NCI-H226 (cell line): ENCODE measurements at places on chromosomes 13 and 19.

- DNase-seq, result no peak
These were observed 68.3 kb downstream of the WTIP start for GRCh38 chr19:34549833-34550232.

DNA sequence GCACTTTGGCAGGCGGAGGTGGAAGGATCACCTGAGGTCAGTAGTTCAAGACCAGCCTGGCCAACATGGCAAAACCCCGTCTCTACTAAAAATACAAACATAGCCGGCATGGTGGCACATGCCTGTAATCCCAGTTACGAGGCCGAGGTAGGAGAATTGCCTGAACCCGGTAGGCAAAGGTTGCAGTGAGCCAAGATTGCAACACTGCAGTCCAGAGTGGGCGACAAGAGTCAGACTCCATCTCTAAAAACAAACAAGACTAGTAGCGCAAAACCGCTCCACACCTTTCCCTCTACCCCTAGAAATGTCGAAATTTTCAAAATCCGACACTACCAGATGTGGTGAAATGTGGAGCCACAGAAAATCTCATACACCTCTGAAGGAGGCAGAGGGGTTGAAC lies 11.2 kb upstream of the TYROBP start:
- no peak for DNase-seq

DNA sequence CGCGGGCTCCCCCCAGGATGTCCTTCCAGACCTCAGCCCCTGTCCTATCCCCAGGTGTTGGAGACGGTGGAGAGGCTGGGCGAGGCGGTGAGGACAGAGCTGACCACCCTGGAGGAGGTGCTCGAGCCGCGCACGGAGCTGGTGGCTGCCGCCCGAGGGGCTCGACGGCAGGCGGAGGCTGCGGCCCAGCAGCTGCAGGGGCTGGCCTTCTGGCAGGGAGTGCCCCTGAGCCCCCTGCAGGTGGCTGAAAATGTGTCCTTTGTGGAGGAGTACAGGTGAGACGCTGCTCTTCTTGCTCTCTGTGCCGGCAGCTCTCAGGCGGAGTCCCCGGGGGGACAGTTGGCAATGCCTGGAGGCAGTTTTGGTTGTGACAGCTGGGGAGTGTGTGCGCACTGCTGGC lies 6.9 kb downstream of the TTYH1 start:
- no peak for DNase-seq

- no peak for DNase-seq
These were observed 74.1 kb downstream of the DCLK1 start for GRCh38 chr13:36057041-36057440.

GRCh38 chr19:11767633-11768133 lies 883 bp downstream of the ZNF441 start:
- DNase-seq, result no peak

DNA sequence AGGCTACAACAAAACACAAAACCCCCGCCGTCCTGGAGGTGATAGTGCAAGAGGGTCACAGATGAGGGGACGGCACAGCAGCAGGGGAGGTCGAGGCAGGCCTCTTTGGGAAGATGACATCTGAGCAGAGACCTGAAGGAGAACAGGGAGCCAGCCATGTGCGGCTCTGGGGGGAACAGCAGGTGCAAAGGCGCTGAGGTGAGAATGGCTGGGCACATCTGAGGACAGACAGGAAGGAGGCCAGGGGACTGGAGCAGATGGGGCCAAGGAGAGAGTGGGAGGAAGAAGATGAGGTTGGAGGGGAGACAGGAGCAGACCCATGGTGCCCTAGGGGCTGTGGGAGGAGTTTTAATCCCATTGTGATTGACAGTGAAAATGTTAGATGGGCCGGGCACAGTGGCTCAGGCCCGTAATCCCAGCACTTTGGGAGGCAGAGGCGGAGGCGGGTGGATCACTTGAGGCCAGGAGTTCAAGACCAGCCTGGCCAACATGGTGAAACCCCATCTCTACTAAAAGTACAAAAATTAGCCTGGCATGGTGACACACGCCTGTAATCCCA lies 1.8 kb upstream of the CKM start:
- no peak for DNase-seq

- no peak for DNase-seq
These were observed 14.7 kb downstream of the CILP2 start for GRCh38 chr19:19552798-19553197.
